ENCODE measurements at places on chromosomes 13 and 19.

- DNase-seq = no peak
These were observed 153.1 kb downstream of the PCDH17 start for GRCh38 chr13:57784633-57785032.

GRCh38 chr19:43768273-43769050, 12.3 kb downstream of the KCNN4 start:
- DNase-seq = peak; percentile 79

DNA sequence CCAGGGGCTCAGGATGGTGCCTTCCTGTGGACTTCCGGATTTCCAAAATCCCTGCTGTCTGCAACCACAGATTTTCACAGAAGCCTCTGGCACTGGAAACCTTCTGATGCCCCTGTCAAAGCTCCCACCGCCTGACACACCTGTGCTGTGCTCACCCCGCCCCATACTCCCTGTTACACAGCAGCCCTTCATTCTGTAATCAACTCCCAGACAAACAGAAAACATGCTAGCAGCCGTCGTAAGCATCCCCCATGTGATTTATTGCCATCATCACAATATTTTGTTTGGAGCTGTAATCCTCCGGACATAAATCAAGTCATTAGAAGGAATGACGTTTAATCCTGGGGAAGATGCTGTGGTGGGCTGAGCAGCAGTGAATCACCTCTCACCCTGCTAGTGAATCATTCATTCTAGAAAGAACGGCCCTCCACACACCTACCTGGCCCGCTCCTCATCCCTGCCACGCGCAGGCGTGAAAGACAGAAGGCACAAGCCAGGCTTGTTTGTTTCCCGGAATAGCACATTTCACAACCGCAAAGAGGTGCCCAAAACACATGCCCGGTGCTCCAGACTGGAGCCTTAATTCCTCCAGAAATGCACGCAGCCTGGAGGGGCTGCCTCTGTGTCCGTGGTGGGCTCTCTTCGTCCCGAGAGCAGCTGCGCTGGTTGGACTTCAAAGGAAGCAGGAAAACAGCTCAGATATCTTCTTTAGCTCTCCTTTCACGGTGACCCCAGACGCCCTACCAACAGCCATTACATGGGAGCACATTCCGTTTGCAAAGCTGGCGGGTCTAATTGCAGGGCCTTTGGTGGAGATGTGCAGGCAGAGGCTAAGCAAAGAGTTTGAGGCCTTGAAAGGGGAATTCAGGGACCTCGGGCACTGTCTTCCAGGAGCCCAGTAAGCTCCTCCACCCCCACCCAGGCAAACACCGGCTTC, 41.3 kb upstream of the KCTD15 start:
- no peak for DNase-seq

DNA sequence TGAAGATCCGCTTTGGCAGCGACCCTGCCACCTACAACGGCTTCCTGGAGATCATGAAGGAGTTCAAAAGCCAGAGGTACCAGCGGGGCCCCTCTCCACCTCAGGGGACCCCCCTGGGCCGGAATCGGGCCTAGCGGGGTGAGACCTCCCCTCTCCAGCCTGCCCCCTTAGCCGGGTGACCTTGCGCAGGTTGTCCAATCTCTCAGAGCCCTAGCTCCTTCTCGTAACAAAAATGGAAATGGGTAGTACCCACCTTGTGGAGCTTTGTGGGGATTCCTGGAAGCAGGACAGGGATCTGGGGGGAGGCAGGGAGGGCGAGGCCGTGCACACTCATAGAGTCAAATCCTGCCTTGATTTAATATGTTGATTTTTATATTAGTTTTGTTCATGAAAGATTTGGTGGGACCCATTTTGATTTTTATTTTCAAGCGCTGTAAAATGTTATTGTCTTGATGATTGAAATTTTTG, 658 bp downstream of the SIN3B start:
- DNase-seq = no peak

GRCh38 chr19:55447421-55448174, 4.5 kb upstream of the SHISA7 start:
- no peak for DNase-seq

GRCh38 chr19:33296488-33296971, 5.8 kb downstream of the CEBPA start:
- no peak for DNase-seq

GRCh38 chr13:23620613-23621315, 50.6 kb downstream of the TNFRSF19 start:
- no peak for DNase-seq

GRCh38 chr19:14361824-14362223, 19.4 kb upstream of the ADGRE5 start:
- DNase-seq = no peak

GRCh38 chr19:372306-372890, 27.8 kb upstream of the MIER2 start:
- DNase-seq = peak; percentile 58

DNA sequence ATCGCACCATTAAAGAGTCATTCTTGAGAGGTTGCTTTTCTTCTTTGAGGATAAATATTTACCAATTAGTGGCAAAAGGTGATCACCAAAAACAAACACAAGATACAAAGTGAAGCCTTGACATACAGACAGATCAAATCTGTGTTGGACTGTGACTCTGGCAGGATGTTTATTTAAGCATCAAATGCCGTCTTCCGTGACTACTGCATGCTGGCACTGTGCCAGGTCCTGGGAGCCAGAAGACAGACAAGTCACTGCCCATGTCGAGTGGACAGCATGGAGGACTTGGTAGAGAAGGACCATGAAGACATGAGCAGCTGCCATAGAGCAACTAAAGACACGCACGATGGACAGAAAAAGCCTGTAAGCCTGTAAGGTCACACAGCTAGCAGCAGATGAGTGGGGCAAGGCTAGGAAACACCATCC, 92.8 kb upstream of the FARP1 start:
- no peak for DNase-seq

GRCh38 chr13:66675620-66676019, 554.5 kb downstream of the PCDH9 start:
- no peak for DNase-seq

DNA sequence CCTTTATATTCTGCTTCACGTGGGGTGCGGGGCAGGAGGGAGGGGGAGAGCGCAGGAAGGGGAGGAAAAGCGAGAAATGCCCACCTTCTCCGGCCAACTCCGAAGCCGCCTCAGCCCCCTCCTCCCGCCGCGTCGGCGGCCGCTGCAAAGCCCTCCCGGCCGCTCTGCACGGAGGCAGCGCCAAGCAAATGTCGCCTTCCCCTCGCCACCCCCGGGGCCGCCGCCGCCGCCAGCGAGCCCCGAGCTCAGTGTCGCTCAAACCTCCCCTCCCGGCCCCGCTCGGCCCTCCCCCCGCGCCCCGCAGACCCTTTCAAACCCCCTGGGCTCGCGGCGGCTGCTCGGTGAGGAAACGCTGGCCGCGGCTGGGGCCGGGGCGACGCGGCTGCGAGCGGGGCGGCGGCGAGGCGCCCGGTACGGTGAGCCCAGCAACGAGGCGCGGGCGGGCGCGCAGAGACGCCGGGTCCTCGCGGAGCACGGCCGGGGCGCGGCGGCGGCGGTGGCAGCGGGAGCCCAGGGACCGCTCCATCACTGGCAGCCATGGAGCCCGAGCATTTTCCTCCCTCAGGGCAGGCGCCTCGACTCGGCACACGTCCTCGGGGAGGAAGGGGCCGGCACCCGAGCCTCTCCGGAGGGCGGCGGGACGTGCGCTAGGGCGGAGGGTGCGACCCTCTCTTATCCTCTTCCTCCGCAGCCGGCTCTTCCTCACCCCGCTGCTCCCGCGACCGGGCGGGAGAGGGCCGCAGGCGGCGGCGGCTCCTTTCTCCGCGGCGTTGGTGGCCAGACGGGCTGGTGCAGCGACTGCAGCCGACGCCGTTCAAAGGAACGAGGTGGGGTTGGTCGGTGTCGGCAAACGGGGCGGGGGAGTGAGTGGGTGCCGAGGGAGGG, 463 bp upstream of the TSC22D1 start:
- DNase-seq = peak; percentile 29

- peak; percentile 79 for DNase-seq
These were observed 7.5 kb downstream of the KCTD15 start for GRCh38 chr19:33804021-33804799.

DNA sequence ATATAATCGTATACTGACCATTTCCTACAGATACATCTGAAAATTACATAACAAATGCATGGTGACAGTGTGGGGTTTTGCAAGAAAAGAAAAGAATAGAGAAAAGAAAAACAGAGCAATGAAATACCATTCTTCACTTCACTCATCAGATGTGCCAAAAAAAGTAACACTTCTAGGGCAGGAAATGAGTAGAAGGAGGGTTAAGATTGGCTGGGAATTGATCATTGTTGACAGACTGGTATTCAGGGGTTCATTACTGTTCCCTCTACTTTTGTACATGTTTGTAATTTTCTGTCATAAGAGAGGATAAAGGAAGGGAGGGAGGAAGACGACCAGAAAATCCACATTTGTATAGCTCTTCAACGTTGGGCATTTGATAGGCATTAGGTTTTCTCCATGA, 31.5 kb downstream of the ABCC4 start:
- DNase-seq = no peak

DNA sequence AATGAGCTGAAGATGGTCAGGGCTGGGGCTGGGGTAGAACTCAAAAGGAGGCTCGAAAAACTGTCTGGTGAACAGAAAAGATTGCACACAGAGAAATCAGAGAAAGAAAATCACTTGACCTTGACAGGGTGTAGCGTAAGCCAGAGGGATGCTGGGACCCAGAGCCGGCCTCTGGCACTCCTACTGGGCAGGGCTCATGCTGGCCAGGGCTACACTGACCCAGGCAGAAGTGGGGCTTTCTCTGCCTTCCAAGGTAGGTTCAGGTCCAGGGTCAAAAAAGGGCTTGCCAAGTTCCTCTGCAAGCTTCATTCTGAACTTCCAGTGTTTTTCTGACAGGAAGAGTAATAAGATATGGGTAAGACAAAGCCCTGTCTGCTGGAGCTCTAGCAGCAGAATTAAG, 56.2 kb downstream of the LATS2 start:
- no peak for DNase-seq

DNA sequence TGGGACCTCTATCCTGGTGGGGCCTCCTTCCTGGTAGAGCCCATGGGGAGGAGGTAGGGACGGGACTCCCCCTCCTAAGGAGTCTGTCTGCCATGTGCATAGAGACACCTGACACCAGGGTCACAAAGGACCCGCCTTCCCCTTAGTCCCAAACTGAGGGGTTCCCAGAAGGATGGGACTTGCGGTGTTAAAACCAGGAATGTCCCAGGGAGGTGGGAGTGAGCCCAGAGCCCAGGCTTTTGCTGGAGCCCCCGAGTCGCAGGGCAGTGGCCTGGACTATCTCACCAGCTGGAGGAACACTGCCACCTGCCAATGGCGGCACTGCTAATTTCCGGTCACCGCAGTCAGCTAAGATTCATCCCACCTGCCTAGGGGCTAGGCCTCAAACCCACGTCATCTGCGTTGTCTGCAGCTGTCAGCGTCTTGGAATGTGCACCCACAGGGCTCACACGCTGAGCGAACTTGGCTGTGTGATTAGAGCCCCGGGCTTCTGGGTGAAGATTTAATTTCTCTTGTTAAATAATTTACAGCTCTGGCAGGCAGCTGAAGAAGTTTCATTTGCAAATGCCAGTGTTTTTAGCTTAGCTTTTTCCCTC, 31.9 kb upstream of the ATP11A start:
- no peak for DNase-seq

- peak; percentile 11 for DNase-seq
These were observed 16.9 kb downstream of the CEBPA start for GRCh38 chr19:33285441-33285927.

DNA sequence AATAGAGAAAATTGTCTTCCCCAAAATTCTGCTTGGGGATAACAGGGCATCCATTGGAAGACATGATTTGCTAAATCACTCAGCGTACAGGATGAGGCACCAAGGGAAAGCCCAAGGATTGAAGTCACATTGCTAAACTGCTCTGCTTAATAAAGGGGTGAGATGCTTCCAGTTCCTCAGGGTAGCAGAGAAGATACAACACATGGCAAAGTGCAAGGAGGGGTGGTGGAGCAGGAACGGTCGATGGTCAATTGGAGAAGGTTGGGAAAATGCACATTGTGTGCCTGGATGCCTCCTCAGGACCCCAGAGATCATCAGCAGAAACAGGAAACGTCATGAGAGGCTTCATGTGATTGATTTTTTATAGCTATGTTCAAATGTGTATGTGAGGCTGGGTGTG, 116.3 kb upstream of the SOX1 start:
- no peak for DNase-seq

DNA sequence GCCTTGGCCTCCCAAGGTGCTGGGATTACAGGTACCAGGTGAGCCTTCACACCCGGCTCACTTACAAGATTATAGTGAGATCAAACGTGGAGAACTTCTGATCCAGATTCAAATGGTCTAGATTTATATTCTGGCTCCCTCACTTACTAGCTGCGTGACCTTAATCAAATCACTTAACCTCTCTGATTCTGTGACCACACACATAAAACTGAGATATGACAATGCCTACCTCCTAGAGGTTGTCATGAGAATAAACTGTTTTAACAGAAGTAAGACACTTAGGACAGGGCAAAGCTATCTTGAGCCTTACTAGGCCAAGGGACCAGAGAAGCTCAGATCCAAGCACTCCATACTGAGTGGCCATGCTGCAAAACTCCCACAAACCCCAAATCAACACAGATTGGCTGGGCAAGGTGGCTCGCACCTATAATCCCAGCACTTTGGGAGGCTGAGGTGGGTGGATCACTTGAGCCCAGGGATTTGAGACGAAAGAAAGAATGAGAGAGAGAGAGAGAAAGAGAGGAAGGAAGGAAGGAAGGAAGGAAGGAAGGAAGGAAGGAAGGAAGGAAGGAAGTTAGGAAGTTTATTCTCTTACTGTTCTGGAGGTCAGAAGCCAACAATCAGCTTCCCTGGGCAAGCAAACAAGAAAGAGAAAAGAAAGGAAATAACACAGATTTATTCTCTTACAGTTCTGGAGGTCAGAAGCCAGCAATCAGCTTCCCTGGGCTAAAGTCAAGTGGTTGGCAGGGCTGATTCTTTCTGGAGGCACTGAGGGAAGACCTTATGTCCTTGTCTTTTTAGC, 46.1 kb upstream of the MAP3K10 start:
- DNase-seq = no peak

DNA sequence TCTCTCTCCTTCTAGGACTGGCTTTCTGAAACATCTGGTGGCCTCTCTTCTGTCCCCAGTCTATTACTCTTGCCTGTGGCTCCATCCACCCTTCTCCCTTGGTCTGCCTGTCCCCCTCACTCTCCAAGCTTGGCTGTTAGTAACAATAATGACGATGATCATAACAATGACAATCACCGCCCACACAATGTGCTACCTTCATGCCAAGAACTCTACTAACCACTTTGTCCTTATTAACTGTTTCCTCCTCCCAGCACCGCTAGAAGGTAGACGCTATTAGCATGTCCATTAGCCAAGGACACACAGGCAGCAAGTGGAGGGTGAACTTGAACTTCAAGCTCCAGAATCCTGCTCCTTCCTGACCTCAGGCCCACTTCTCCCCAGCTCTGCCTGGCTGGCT, 2.7 kb downstream of the GYS1 start:
- no peak for DNase-seq

DNA sequence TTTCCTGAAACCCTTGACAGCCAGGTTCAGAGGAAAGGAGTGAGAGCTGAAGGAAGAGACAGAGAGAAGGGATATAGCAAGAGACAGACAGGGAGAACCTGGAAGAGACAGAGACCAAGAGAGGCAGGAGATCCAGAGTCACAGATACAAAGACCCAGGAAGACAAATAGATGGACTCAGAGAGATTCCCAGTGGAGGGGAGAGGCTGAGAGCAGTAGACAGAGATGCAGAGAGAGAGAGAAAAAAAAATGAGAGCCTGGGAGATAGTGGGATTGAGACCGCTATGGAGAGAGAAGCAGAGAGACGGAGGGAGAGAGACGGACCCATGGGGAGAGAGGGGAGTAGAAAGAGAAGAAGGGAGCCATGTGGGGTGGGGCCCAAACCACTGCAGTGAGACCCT, 763 bp downstream of the FXYD7 start:
- no peak for DNase-seq

GRCh38 chr19:36876993-36877938, 26.6 kb downstream of the ZNF345 start:
- no peak for DNase-seq

All from left cardiac atrium (tissue), 4 donors.